Stimulated activated CD4-positive, alpha-beta T cell treated with anti-CD3 and anti-CD28 coated beads, Interleukin-4, amount 100 ng/mL, for 1 hour (primary cell): ENCODE measurements at places on chromosomes 3 and 15.

DNA sequence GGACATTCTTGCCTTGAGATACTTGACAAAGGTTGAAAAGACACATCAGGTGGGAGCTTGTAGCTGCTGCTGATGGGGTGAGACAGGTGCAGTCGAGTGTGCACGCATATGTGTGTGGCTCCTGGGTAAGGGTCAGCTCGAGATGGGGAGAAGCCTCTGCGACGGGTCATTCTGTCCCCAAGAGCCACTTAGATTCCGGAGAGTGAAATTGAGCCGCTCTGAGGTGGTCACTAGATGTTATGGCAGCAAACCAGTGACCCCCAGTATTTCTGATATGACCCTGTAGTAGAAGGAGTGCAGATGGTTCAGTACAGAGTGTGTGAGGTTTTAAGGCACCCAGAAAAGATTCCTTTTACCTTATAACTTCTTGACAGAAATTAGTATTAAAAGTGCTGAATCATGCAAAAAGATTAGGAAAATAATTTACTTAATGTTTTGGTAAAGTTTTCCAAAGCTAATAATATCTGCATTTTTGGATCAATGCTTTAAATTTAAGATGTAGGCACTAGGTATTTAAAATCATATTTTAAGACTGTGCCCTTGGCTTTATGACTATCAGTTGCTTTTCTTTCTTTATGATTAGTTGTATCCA is 241.9 kb upstream of the TOPAZ1 start:
- DNase-seq: no peak

- DNase-seq: peak; percentile 97
Observed at GRCh38 chr15:64893481-64894394, 18.0 kb upstream of the ANKDD1A start.

DNA sequence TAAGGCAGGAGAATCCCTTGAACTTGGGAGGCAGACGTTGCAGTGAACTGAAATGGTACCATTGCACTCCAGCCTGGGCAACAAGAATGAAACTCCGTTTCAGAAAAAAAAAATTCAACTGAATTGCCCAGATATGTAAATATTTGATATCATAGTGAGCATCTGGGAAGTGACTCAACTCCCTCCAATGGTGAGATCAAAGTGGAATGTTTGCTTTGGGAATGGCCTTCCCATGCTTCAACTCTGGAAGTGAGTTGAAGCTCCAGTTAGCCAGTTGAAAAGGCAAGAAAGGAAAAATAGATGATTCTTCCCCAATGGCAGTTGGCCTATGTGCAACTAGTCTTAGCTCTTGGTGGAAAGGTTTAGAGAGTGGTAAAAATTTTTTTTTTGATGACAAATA is 131.6 kb upstream of the CMC1 start:
- no peak for DNase-seq

- no peak for DNase-seq
Observed at GRCh38 chr3:188854772-188855149, 317.0 kb upstream of the TPRG1 start.

- DNase-seq: no peak
Observed at GRCh38 chr3:108241146-108241545, 18.9 kb upstream of the IFT57 start.

DNA sequence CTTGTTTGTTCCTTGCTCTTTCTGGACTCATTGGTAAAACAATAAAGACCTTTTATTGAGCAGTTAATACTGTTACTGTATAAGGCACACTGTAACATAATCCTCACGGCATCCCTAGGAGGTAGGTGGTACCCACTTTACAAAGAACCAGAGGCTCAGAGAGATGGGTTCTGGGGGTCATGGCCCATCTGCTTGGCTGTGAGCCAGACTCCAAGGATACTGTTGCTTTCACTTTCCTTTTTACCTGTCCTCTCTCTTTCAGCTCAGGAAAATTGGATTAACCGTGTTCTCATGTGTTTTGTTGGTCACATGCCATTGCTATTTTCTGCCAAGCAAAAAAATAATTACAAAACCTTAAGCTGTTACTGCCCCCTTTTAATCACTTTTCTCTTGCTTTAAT is 34.8 kb upstream of the FILIP1L start:
- DNase-seq: no peak

DNA sequence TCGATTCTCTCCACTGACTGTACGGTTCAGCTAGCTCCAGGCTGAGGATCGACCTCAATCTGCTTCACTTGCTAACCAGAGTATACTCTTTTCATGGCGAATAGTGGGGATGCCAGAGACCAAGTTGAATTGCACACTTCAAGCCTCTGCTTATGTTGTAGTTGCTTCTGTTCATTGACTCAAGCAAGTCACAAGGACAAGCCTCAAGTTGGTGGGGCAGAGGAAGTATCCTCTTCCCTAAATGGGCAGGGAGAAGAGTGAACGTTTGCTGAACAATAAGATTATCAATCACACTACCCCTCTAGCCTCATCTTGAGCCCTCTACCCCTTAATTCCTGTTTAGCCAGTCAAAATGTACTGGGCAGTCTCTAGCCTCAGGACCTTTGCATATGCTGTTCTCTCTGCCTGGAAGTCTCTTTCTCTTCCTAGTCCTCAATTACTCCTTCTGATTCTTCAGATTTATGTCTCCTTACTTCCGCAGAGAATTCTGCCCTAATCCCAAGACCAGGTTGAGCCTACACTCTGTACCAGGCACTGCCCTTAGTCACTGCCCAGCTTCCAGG is 390.4 kb upstream of the PROK2 start:
- no peak for DNase-seq

DNA sequence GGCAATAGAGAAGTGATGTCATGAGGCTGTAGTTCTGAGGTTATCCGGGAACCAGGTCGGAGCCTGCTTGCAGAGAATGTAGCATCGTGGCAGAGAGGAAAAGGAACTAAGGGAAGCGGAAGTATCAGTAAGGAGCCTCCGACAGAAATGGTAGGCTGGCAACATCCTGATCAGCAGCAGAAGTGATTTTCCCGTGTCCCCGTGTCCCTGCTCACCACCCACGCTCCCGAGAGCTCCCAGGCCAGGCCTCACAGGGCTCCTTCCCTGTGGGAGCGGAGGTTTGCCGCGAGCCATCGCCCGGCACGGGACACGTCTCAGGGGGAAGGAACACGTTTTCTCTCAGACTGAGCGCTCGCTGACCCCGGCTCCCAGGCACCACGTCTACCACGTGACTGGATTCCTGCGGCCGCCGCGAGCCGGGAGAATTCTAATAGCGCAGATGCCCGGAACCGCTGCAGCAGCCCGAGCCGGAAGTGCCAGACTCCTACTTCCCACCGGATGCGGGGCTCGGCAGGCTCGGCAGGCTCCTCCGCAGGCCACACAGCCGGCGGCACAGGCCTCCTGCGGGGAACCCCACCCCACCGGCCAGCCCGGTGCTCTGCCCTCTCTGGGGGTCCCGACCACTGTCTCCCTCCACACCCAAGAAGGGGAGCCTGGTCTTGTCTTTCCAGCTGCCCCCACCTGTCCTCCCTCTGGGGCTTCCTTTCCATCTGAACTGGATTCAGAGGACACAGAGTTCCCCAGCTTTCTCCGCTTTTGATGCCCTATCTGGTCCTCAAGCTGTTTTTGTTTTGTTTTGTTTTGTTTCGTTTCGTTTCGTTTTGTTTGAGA is 99.3 kb downstream of the BDH1 start:
- DNase-seq: peak; percentile 56

DNA sequence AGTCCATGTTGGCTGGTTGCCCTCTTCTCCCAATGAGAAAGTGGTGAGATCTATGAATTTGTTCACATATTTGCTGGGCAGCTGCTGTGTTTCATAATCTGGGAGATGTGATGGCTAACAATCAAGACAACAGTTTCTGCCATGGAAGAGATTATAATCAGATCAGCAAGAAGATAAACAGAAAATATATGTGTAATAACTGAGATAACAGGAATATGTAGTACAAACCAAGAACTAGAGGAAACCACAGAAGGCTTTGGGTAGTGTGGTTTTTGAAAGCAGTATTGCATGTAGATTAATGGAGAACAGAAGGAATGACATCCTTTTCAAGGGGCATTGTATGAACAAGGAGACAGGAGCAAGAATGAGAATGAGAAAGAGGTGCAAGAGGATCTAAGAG is 12.2 kb upstream of the CSTA start:
- no peak for DNase-seq

DNA sequence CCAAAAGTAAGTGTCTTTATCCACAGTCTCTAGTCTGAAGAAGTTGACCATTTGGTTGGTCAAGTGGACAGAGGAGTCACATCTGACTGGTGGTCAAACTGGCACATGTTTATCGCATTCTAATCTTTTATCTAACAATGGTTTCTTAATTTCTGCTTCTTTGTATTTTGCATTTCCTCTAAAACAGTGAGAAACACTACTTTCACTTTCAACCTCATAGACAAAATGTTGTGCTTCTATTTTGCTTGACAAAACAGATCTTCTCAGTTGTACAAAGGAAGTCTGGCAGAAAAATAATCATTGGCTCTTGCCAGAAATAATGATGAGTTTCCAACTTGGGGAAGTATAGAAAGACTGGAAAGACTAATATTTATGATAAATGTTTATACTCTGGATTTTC is 103.9 kb downstream of the MME start:
- no peak for DNase-seq

DNA sequence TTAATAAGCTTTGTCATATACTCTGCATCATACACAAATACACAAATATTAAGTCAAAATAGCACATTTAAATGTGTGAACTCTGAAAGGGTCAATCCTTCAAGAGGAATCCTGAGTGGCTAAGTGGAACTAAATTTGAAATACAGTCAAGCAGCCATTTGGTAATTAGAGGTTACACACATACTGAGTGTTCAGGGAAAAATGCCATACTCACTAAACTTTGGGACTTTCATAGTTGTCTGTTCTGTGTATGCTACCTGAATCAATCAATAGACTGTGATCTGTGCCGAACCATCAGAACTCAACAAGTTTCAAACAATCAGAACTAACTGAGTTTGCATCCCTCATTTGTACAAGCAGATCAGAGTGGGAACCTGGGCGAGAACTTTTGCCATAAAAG is 15.3 kb downstream of the ANKRD28 start:
- DNase-seq: no peak

DNA sequence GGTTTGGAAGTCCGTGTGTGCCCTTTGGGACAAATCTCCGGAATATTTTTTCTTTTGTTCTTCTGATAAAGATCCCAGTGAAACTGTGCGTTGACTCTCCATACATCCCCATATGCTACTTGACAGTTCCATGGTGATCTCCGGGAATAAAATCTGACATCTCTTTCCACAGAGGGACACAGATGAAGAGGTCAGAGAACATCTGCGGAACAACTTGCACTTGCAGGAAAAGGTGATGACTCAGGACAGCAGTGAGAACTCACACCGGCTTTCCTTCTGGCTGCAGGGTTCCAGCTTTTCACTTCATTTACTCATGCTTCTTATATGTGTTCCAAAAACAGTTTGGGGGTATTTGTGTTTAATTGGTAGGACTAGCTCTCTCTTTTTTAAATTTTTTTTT is 157.5 kb upstream of the CHRM5 start:
- DNase-seq: no peak

- DNase-seq: no peak
Observed at GRCh38 chr3:114775395-114775794, 371.7 kb downstream of the ZBTB20 start.

GRCh38 chr15:81182031-81182755 is 14.5 kb upstream of the IL16 start:
- no peak for DNase-seq

DNA sequence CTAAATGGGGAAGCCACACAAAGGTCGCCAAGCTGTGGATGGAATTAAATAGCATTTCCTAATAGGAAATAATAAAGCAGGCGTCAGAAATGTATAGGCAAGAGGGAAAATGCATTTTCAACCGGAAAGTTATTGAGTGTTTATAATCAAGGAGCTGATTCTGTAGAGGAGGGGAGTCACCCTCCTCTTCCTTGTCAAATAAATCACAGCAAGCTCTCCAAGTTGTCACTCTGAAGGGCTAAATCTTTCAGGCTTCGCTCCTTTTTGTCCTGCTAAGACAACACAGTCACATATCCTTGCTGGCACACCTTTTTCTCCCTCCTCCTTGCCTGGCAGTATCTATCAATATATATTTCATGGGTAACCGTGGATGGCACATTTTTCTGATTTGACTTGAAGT is 338.4 kb downstream of the SATB1 start:
- DNase-seq: no peak

DNA sequence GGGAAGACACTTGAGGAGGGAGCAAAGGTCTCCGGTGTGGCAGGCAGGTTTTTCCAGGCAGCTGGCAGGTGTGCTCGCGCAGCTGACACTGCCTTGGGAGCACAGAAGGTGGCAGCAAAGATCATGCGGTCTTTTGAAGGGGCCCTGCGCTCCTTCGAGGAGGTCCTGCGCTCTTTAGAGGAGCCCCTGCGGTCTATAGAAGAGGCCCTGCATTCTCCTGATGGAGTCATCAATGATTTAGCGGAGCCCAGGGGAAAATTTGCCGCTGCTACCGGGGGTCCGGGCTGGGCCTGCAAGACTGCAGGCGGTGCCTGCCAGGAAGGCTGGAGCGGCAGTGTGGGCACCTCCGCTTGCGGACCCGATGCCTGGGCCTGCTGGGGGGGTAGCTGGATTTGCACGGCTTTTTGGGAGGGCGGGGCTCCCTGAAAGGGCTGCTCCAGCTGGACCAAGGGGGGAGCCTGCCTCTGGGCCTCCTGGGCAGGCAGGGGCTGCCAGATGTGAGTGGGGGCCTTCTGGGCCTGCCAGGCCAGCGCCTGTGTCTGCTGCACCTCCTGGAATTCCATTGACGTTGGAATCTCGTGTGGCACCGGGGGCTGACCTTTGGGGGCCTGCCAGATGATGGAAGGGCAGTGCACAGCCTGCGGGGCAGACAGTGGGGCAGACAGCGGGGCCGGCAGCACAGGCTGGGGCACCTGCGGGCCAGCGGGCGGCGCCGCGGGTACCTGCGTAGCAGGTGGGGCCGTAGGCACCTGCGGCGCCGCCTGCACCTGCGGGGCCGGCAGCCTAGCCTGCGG is 2.1 kb downstream of the MAGEL2 start:
- no peak for DNase-seq

DNA sequence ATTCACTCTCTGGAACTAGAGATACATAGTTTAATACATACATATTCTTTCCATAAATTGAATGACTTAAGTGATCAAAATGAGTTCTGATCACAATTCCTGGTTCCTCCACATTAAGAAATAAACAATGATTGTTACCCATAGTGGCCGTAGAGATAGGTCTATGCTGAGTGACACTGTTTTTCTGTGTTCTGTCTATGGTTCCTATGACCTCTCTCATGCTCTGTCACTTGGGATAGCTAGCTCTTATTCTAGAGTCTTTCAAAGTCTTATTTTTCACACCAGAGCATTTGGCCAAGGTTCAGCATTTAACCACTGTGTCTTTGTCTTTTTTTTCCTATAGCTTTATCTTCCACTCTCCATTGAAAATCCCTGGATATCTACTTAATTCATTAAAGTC is 132.4 kb downstream of the GOLGA6L6 start:
- DNase-seq: no peak
